ENCODE measurements at places on chromosomes 5 and 9. TPM values are rescaled to one million over a fixed set of nuclear protein-coding genes. Genes with fewer than 3 reads are reported as not detected.

The SHISAL2B gene
- total RNA-seq: not detected

The SH3RF2 gene
- total RNA-seq: 0.77 TPM

The TAL2 gene
- not detected for total RNA-seq

The STKLD1 gene
- total RNA-seq: 1.4 TPM

The GBGT1 gene
- not detected for total RNA-seq

The HRCT1 gene
- not detected for total RNA-seq

The TBC1D2 gene
- total RNA-seq: 2.0 TPM

The HTR1A gene
- not detected for total RNA-seq

The COQ4 gene
- total RNA-seq: 31.5 TPM

The SPATA6L gene
- 1.3 TPM for total RNA-seq

The NR4A3 gene
- 37.7 TPM for total RNA-seq

The LRRC19 gene
- not detected for total RNA-seq

The GLRA1 gene
- total RNA-seq: not detected

Data from SK-MEL-5 (cell line).